ENCODE measurements at places on chromosomes 1 and 21.

DNA sequence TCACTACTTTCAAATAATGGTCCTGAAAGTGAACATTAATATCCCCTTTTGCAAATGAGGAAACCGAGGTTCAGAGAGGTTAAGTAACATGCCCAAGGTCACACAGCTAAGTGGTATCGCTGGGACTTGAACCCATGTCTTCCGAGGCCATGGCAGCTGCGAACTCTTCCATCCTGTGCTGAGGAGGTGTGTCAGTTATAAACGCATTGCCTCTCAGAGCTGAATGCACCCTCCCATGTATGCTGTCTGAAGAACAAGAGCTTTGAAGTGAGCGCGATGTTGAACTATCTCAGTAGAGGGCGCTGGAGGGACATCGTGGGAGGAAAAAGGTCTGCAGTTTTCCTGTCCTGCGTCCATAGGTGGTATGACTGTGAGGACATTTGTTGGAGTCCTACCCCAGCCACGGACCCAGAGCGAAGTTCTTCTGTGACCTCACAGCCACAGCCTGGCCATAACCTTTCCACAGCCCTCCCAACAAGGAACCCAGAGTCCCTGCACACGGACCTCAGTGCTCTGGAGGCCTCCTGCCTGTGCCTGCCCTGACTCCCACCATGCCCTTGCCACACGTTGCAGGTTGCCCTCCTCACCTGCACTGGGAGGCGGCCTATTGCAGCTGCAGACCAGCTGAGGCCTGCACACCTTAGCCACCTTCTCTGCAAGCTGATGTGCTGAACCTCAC is 7.5 kb downstream of the MYOC start:
- peak; percentile 49 for DNase-seq

DNA sequence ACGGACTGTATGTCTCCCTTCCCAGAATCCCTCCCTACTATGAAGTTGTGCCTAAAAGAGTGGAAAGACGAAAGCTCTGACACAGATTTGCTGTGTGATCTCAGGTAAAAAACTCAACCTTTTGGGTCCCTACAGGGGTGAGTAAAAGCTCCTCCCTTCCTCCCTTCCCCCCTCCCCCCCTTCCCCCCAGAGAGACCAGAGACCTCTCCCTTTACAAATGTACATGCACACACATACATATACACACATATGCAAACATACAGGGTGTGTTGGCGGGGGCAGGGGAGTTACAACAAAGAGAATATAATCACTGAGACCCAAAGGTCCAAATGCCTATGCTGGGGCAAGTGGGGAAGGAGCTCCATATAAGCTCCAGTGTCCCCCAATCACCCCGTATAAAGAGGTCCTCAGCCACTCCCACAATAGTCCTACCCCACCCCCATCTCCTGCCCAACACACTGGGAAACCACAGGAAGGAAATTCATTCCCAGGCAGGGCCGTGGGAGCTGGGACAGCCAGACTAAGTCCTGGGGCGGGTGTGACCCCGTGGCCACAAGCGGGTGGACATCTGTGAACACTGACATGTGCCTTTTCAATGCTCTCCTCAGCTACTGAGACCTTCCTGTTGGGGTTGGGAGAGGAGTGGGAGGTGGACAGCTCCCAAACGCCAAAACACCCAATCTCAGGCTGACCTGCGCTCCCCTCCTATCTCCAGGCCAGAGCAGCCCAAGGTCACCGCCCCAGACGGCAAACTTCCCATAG is 2.0 kb downstream of the MEF2D start:
- DNase-seq: no peak

DNA sequence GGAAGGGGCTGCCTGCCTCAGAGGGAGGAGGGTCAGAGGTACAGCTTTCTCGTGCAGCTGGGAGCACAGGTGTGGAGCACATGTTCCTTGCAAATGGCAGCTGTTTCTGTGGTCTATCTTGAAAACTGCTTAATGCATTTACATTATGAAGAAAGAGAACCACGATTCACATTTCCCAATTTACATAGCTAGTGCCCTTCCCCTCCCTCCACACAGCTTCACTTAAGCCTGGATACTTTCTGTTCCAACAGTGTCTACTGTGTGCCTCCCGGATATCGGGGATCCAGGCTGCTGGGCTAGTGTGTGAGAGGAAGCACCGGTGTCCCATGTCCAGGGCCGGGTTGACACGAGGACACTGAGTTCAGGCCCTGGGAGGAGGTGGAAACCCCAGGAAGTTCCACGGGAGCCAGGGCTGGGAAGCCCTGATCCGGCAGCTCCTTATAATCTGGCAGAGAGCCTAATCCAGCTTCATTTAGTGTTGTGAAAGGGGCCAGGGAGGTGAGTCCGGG is 31.6 kb downstream of the TMCC2 start:
- DNase-seq: no peak

DNA sequence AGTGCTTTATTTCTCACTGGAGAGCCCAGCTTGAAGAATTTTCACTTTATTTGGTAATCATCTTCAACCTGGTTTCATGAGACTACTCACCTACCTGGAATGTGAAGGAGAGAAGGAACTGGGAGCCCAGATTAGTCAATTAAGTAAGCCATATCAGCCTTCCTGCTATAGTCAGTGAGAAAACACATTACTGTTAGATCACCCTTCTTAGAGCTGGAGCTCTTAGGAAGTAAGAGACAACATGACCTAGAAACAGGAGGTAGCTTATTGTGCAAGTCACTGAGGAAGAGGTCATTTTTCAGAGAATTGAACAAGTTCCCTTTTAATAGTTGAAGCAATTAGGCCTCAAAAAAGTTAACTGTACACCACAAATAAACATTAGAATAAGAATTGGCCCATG is 49.2 kb upstream of the TEKT2 start:
- no peak for DNase-seq

GRCh38 chr1:73673971-73674370 is 524.0 kb downstream of the LRRIQ3 start:
- peak; percentile 73 for DNase-seq

- DNase-seq: no peak
Observed at GRCh38 chr1:234938135-234938534, 190.5 kb downstream of the TOMM20 start.

Data from NCI-H748 treated with DMSO at 0.1 percent for 48 hours (cell line).